ENCODE measurements at places on chromosomes 3 and 15.
A peak's percentile ranks its signal among the peaks of the same experiment; 100 is the strongest.

- DNase-seq: no peak
Measured at GRCh38 chr15:69217381-69217780, 56.9 kb downstream of the GLCE start.

DNA sequence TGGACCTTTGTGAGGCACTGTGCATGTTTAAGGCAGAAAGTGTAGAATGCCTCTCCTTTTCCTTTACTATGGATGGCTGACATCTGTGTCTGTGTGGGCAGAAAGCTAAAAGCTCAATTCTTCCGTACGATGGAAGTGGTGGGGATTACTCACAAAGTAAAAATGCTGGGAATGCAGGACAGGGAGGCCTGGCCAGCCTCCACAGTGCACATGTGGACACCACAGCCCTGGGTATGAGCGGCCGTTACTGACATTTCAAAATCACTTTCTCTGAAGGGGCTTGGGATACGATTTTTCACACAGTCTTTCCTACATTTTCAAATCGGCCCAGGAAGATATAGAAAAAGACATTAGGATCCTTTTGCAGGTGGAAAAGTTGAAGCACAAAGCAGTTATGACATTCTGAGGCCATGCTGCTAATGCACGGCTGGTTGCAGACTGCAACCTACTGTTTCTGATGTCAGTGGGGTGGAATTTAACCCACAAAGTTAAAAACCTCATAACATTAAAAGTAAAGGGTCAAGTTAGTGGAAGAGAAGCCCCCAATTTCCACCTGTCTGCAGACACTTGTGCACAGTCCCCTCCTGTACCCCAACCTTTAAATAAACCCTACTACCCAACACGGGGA is 27.9 kb downstream of the EHD4 start:
- no peak for DNase-seq

GRCh38 chr3:128279601-128279880 is 126.3 kb downstream of the EEFSEC start:
- DNase-seq: no peak

DNA sequence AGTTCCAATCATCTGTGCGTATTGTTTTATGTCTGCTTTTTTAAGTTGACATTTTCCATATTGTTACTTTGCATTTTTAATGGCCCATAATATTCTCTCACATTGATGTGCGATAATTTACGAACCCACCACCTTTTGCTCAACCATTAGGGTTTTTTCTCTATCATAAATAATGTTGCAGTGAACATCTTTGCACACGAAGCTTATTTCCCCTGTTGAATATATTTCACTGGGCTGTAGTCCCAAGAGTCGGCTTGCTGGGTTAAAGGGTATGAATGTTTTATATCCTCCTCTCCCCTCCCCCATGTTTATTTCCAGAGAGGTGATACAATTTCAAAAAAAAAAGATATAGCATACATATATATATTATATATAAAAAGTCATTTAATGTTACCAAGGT is 272.7 kb upstream of the RGMA start:
- DNase-seq: no peak

- peak; percentile 22 for DNase-seq
Measured at GRCh38 chr3:144128108-144128892, 156.7 kb downstream of the DIPK2A start.

DNA sequence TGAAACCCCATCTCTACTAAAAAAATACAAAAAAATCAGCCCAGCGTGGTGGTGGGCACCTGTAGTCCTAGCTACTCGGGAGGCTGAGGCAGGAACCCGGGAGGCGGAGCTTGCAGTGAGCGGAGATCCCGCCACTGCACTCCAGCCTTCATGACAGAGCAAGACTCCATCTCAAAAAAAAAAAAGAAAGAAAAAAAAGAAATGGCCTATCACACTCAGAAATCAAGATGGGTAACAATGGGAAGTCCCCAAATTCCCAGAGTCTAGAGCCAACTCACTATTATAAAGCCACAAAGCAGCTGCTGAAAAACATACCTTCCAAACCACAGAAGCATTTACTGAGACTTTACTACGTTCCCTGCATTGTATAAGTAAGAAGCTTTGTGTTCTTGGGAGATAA is 7.5 kb downstream of the HDGFL3 start:
- no peak for DNase-seq

DNA sequence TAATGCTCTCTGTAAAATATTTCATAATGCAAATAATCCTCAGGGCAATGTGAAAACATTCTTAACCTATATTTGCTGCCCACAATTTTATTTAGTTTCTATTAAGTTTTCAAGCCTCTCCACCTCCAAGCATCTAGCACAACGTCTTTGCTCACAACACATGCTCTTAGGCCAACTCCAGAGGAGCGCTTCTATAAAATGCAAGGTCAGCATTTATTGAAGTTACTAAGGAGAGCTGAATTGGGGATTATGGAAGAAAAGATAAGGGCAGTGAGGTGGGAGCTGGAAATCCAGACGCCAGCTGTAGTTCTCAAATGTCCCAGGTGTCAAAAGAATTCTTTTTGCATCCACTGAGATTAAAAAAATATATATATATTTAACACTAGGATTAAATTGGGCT is 996 bp downstream of the RABL3 start:
- no peak for DNase-seq

- DNase-seq: no peak
Measured at GRCh38 chr3:160695915-160696327, 19.0 kb downstream of the ARL14 start.

GRCh38 chr3:99777210-99777549 is 40.5 kb upstream of the CMSS1 start:
- DNase-seq: no peak

- no peak for DNase-seq
Measured at GRCh38 chr3:13292375-13292774, 127.7 kb downstream of the NUP210 start.

- no peak for DNase-seq
Measured at GRCh38 chr3:16587047-16587680, 18.1 kb downstream of the DAZL start.

DNA sequence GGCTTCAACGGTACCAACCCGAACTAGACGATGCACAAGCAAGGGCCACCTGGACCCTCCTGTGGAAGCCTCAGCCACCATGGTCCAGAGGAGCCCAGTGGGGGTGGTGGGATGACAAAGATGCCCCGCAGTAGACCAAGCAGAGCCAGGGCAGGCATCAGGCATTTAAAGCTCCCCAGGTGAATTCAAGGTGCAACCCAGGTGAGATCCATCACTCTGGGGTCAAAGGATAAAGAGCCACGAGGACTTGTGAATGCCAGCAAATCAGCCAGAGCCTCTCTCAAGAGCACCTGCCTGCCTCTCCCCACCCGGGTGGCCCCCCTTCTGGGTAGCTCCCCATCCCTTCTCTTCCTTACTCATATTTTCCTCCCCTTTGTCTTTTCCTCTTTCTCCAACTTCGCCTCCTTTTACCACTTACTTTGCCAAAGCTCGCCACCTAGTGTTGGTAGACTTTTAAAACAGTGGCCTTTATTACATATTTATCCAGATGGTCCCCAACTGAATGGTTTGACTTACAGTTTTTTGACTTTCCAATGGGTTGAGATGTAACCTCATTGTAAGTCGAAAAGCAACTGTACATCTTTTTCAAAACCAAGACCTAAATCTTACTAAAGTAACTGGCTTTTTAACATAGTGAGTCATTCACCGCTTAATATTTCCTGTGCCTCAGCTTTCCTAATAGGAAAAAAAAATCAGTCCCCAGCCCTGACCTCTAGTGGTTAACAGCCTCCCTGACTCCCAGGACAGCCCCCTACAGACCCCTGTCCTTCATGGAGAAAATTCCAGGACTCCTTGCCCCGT is 18.8 kb downstream of the PLA2G4F start:
- no peak for DNase-seq

DNA sequence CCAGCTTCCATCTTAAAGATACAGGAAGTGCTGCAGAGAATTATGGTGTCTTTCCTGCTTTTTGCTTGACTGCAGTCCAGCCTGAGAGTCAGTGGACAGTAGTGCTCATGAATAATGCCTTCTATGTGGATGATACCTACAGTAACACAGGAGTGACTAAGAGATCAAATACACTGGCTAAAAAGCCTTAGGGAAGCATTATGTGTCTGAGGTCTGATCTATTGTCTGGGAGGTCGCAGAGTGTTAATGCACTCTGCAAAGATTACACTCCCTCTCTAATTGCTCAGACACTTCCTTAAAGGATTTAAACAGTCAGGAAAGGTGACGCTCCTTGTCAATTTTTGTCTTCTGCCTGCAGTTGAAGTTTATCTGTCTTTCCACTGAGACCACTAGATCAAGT is 183.6 kb downstream of the MCTP2 start:
- no peak for DNase-seq

DNA sequence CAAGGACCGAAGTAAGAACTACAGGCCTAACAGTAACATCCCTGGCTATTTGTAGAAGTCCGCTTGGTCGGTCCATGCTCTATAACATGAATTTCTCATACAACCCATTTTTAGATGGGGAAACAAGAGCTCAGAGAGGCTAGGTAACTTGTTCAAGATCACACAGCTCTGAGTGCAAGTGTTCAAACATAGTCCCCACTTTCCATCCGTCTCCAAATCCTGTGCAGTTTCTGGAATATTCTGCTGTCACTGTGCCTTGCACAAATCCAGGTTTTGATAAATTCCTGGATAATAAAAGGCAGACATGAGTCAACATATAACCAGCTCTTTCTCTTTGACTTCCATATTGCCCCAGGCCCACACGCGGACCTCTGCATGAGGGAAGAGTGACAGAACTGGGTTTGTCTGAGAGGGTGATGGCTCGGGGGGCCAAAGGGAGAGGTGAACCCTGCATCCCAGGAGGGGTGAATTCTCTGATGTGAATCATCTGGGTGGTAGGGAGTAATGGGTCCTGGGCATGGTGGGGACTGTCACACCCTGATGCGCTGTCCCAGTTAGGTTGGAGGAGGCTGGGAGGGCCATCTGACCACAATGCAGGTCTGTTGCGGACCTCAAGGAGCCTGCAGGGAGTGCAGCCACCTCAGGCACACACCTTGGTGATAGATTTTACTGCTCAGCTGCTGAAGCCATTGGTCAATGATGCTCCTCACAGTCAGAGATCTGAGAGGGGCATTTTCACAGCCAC is 162.2 kb downstream of the SMAD6 start:
- no peak for DNase-seq

DNA sequence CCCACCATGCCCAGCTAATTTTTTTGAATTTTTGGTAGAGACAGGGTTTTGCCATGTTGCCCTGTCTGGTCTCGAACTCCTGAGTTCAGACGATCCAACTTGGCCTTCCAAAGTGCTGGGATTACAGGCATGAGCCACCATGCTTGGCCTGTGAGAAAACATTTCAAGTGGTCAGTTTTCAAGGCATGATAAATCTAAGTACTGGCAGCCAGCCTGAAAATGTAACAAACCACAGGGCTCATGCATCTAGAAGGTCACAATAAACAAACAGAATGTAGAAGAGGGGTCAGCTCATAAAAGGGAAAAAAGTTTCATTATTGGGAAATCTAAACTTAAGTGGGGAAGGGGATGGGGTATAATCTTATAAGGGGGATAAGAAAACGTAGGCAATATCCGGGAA is 39.9 kb downstream of the PPCDC start:
- no peak for DNase-seq

DNA sequence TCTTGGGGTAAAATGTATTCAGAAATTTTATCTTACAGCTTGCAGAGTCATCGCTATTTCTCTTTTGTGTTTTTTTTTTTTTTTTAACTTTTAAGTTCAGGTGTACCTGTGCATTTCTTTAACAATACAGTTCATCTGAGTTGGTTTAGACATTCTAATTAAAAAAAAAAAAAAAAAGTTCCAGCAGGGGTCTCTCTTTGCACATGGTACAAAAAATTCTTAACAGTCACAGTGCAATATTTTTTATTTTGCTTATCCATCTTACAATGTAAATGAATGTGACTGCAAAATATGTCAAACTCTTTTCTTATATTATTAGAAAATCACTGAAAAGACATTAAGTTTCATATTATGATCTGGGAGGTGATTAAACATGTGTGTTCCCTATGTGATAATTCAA is 47.5 kb upstream of the SLC9A9 start:
- no peak for DNase-seq

DNA sequence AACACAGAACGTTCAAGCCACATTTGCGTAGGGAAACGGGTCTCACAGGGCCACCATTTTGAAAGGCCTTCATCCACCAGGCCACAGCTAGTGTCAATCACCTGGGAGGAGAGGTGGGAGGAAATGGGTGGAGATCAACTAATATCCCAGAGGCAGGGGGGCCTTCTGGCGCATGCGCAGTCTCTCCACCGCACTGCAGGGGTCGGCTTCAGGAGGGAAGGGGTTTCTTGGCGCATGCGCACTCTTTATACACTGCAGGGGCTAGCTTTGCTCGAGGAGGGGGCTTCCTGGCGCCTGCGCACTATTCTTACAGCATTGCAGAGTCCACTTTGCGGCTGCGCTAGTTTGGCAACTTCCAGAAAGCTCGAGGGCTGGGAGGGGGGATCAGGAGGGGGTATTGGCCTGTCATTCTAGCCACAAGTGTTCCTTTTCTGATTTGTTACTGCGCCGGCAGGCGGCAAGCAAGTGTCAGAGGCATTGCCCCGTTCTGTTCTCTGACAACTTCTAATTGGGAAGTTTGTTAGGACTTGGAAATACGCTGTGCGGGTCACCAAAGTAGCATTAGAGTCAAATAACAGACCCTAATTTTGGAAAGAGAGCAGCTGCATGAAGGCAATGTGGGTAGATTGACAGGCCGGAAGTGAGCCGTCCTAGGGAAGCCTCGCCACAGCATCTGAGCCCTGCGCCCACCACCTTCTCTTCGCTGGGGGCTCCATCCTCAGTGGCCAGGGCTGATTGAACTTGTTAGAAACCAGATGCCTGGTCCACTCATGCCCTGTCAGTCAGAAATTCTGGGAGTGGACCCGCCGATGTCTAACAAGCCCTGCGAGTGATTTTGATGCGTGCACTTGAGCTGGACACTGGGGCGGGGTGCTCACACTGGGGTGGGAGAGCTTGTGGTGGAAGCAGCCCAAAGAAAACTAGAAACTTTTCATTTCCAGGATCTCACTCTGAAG is 173.5 kb upstream of the NDN start:
- DNase-seq: no peak

GRCh38 chr15:65213241-65213640 is 2.0 kb upstream of the CILP start:
- no peak for DNase-seq

DNA sequence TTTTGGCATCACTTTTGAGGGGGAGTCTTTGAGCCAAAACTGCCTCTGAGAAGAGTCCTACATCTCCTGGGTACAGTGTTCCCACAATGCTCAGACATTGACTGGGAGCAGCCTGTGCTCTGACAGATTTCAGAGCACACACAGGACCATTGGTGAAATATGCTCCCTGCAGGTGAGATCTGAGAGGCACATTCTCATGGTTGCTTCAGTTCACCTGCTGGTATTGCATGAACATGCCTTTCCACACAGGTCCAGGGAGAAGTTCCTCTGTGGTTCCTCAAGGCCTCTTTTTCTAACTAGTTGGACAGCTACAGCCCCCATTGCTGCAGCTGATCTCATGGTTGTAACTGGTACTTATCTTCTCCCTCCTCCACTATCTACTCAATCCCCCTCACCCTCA is 37.0 kb downstream of the FOXL2 start:
- no peak for DNase-seq

GRCh38 chr15:42313463-42313862 is 40.2 kb upstream of the TMEM87A start:
- no peak for DNase-seq
